ENCODE measurements at places on chromosomes 12 and 14.

DNA sequence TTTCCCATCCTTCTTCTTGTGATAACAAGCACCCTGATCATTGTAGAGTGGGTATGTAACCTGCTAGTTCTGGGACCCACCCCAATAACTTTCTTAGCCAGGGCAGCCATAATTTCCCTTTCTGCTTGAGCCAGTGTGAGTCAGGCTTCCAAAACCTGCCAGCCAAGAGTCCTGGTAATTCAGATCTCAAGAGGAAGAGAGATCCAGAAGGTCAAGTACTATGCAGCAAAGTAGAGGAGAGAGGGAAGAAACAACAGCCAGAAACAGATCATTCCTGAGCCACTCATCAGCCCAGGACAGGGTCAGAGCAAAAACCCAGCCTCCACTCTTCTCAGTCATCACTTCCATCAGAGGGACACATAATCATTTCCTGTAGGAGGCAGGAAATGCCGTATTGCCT is 182.0 kb downstream of the DICER1 start:
- DNase-seq = no peak

DNA sequence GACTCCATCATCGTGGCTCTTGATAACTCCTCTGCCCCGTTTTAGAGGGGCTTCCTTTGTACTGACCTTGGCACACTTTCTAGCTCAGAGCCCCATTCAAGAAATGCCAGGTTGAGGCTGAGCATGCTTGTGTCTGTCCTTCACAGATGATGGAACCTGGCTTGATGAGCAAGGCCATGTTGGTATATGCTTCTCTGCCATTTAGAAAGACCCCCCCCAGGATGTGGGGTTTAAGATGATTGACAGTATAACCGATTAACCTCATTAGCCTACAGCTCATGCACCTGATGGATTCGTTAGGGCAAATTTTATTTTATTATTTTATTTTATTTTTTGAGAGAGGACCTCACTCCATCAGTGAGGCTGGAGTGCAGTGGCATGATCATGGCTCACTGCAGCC is 21.0 kb downstream of the BATF start:
- no peak for DNase-seq

DNA sequence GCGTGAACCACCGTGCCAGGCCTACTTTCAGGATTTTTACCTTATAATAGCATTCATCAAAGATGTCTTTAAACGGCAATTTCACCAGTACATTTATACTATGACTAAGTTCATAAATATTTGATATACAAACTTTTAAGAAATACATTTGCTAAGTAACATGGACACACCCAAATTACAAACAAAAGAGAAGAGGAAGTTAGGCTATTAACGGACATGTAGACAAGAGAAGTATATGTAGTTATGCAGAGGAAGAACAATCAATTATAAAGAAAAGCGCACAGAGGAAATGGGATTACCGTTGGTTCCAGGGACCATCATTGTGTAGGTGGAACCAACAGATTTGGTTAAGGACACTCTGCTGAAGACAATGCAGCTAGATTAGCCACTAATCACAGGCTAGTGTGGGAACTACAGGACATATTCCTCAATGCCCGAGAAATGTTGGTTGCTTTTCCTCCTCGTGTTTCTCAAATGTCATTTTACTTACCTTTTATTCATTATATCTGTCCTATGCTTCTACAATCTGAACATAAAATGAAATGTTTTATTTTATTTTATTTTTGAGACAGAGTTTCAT is 24.0 kb upstream of the PKP2 start:
- DNase-seq = no peak

DNA sequence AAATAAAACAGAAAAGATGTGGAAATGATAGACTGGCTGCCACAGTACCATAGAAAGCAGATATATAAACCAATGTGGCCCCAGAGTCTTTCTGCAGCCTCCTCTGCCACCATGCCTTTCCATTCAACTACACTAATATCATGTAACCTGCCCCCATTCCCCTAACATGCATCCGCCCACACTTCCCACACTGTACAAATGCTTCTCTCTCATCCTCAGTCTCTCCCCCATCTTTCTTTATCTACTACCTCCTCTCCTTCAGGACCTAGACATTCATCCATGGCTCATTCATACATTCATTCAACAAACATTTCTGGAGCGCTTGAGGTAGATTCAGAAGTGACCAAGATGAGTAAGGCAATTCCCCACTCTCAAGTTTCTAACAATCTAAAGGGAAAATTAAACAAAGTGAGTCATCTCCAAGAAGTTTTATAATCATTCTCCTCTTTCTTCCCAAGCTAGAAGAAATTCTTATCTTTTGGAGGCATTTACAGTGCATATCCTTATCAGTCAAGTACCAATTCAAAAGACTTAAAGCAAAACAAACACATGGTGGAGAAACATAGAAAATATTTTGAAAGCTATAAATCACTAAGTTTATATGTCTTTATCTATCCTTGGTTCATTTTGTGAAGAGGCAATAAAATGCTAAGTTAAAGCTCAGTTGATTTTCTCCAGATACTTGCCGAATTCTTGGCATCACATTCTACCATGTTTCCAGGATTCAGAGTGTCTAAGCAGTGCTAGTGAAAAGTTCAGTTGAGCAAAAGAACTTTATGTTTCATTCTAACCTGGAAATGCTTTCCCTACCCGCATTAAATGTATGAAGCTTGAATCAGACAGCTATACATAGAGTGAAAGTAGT is 70.5 kb upstream of the FRMD6 start:
- no peak for DNase-seq

DNA sequence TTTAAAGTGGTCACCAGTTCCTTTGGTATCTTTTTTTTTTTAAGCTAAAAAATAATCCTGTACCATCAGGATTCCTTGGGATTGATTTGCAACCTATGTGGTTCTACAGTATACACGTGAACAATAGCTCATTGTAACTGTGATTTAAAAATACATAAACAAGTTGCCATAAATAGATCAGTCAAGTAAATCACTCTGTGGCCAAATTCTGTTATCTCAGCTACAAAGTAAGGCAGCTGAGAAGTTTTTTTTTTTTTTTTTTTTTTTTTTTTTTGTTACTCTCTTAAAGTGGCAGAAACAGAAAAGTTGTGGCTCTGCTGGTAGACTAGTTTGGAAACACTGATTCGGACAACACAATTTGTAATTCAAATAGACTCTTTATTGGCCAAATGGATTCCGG is 104.5 kb downstream of the PRICKLE1 start:
- DNase-seq = no peak

GRCh38 chr12:26871985-26872384 is 39.0 kb upstream of the ITPR2 start:
- DNase-seq = no peak

GRCh38 chr12:96447256-96447655 is 42.1 kb upstream of the CFAP54 start:
- DNase-seq = no peak

GRCh38 chr12:16307856-16308475 is 30.5 kb upstream of the SLC15A5 start:
- DNase-seq = no peak

DNA sequence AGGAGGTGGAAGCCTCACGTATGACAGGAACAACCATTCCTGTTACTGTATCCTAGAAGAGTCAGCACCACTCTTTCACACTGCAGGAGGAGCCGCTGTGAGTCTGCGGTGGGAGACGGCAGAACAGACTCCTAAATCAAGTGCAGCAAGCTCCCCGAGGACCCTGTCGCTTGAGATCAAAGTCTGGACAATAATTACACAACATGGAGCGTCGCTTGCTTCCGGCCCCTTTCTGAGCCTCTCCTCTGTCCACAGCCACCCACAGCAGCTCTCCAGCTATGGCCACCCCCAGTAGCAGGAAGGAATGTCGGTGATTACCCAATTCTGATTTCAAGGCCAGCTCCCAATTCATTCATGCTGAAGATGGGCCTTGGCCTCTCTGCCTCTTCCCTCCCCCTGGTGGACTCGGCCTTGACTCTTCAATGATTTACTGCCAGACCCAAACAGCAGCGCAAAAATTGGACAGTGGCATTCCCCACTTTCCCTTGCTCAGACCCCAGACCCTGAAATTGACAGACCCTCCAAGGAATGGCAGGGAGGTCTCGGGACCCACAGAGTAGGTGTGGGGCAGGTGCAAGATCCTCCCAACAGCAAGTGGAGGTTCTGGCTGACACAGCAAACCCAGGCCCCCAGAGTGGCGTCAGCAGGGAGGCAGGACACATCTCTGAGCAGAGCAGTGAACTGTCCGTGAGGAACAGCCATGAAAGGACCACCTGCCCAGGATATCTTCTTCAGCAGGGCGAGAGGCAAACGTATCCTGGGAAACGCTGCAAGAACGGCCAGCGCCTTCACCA is 272.7 kb upstream of the DIO3 start:
- no peak for DNase-seq

GRCh38 chr12:16606201-16606849 is 363 bp upstream of the LMO3 start:
- DNase-seq = peak; percentile 37

DNA sequence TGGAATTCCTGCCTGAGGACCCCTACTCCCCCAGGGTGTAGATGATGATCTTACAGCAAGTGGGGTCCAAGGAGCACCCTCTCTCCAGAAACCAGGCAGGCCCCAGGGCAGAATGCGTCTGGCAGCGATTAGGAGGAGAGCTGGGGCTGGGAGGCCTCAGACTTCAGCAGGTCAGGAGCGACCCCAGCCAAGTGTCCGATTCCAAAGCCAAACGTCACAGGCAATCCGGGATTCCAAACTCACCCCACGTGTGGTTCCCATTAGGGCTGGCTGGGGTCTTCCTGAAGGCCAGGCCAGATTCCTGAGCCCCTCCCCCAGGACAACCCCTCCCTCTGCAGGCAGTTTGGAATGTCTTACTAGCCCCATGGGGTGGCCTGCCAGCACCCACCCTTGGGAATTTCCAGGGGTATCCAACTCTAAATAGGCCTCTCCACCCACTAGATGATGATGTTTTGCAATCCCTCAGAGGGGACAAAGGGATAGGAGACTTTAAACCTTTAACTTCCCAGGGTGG is 17.3 kb upstream of the FIGNL2 start:
- no peak for DNase-seq

DNA sequence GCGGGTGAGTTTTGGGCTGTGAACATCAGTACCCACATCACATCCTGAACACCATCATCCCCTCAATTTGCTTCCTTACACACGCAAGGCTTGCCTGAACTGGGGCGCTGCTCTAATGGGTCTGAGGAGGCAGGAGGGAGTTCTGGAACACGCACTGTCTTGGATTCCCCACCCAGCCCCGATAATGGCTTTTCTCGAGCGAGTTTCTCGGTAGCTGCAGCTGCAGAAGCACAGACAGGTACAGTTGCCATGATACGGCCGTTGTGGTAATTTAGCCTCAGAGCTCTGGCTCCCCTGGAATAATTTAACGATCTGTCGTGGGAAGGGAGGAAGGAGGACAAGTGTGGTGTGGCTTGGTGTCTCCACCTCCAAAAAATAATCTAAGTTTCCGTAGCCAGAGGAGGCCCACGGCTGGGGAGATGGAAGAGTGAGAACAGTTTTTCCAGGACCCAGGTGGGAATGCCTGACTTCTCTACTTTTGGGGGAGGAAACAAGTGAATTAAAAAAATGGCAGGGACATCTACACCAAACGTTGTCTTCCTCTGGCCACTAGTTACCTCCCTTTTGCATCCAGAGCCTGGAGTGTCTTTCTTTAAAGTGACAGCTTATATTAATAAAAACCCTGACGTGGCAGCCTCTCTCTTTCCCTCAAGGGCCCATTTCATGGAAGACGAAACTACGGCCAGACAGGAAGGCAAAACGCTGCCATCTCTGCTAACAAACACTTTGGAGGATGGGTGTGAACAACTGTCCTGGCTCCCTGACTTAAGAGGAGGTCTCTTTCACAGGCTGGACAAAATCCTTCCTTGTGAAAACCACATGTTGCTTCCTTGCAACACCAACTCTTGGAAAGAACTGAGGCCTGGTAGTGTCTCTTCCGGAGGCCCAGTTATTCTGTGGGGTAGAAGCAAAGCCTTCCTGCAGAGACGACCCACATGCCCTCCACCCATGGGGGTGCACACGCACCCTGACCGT is 84.8 kb downstream of the RBM19 start:
- no peak for DNase-seq

DNA sequence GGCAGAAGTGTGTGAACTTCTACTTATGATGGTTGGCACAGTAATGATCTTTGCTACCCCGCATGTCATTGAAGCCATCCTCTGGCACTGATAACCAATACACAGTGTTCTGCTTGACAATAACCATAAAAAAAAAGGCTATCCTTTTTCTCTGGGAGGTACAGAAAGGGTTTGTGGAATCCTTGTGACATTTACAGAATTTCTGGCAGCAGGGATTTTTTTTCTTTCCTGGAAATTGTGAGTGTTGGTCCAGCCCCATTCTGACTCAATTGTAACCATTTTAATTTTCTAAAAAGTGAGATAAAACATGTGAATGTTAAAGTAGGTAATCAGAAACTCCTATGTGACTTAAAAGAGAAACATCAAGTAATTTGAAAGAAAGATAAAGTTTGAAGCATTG is 943.8 kb downstream of the TMTC2 start:
- DNase-seq = no peak

- DNase-seq = no peak
Observed at GRCh38 chr12:130947028-130947613, 6.6 kb upstream of the ADGRD1 start.

- no peak for DNase-seq
Observed at GRCh38 chr14:103728721-103729120, 13.1 kb downstream of the ZFYVE21 start.

- no peak for DNase-seq
Observed at GRCh38 chr12:132021031-132021871, 71.5 kb downstream of the EP400 start.

DNA sequence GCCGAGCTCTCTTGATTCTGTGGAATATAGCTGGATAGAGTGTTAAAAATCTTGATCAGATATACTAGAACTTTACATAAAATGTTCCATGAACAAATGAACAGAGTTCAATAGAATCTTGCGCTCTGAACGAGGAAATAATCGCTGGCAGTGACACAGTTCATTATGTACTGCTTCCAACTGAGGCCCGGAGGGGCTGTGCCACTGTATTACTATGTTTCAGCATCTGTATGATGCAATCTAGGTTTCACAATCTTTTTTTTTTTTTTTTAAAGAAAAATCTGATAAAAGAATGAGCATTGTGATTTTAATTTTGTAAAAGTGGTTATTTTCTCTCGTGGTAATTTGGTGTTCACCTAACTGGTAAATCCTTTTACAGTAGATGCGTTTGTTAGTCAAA is 77.2 kb downstream of the FERMT2 start:
- DNase-seq = no peak

- no peak for DNase-seq
Observed at GRCh38 chr12:111011999-111012600, 91.7 kb upstream of the MYL2 start.

GRCh38 chr12:11446372-11446771 is 51.0 kb upstream of the PRB2 start:
- no peak for DNase-seq

DNA sequence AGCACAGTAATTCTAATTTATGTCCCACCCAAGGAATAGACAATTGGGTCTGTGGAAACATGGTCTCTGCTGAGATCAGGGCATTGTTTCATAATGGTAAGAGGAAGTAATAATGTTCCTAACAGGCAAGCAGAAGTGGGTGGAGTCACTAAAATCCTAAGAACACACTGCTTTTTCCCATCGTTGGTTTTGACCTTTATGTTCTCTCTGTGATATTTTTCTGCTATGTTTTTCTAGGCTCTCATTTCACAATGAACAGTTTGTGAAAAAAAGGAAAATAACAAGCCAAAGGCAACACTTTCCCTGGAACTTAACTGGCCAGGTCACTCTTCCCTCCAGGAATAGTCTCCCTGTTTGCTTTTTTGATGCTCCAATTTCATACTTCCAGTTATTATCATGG is 80.6 kb upstream of the OVCH1 start:
- DNase-seq = no peak

- no peak for DNase-seq
Observed at GRCh38 chr12:8696442-8697090, 1.2 kb upstream of the RIMKLB start.
